ENCODE measurements at places on chromosomes 3 and 15.

DNA sequence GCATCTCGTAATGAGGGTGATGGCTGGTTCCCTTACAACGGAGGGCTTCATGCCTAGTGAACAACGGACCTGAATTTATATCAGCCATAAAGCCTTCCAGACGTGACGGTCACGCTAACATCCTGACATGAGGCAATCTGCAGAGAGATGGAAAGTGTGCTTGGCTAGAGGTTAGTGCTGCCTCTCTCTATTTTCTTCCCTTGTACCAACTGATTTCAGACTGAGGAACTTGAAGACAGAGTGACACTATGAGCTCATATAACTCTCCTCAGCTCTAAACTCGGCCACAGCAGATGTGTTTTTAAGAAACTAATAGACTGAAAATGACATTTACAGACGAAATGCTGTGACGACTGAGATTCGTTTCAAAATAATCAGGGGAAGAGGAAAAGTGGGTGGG lies 122.4 kb downstream of the XXYLT1 start:
- DNase-seq = no peak

GRCh38 chr3:135532021-135532420 lies 433.5 kb upstream of the PPP2R3A start:
- DNase-seq = no peak

DNA sequence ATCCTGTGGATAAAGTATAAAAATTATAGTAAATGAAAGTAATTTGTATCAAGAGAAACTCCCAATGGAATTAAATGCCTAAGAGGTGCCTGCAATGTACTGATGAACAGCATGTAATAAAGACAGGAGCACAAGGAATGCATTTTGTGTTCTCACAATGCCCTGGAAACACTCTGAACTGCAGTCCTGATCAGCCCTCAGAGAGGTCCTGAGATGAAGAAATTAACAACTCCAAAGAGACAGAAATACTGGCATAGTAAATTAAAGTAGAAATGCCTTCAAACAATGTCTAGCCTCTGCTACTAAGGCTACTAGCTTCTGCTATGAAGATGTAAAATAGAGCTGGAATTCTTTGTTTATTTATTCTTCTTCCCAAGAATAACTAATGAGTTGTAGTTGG lies 59.9 kb downstream of the CFAP20DC start:
- no peak for DNase-seq

GRCh38 chr15:87973501-87974215 lies 282.9 kb downstream of the NTRK3 start:
- no peak for DNase-seq

- no peak for DNase-seq
Observed at GRCh38 chr3:8128686-8129085, 372.9 kb upstream of the LMCD1 start.

GRCh38 chr3:48112813-48113212 lies 75.4 kb downstream of the CDC25A start:
- DNase-seq = no peak

GRCh38 chr3:53083521-53083920 lies 37.6 kb upstream of the SFMBT1 start:
- no peak for DNase-seq

DNA sequence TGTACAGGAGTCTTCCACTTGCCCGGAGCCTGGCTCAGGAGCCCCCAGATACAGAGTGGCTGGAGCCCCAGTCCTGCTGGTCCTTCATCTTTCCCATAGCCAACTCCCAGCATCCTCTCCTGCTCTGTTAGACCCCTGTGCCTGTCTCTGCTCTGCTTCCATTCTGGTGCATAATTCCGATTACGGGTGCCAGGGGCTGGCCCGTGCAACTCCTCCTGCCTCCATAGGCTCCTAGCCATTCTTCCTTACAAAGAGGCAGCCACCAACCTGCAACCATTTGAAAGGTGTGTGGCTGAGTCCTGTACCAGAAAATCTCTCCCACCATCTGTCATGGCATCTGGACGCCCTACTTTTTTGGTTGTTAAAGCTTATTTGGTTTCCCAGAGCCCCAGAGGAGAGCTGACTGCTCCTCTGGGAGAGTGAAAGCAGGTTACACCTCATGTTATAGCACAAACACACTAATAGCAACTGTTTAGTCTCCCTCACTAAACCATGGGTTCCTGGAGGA lies 5.2 kb upstream of the RAD18 start:
- DNase-seq = no peak

DNA sequence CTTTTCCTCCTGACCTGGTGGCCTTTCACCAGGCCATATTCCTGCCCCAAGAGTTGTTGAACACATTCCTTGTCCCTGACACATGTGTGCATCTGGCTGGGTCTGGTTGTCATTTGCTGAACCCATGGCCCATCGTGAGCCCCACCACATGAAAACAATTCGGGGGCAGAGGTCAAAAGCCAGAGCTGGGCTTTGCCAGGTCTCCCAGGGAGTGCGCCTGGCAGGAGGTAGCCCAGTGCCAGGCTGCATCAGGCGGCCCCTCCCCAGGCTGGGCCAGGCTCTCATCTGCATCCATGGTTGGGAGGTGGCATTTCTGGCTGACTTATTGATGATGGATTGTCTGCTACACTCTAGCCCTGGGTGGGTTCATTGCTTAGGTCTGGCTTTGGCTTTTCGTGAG lies 30.9 kb downstream of the SPSB4 start:
- DNase-seq = no peak

DNA sequence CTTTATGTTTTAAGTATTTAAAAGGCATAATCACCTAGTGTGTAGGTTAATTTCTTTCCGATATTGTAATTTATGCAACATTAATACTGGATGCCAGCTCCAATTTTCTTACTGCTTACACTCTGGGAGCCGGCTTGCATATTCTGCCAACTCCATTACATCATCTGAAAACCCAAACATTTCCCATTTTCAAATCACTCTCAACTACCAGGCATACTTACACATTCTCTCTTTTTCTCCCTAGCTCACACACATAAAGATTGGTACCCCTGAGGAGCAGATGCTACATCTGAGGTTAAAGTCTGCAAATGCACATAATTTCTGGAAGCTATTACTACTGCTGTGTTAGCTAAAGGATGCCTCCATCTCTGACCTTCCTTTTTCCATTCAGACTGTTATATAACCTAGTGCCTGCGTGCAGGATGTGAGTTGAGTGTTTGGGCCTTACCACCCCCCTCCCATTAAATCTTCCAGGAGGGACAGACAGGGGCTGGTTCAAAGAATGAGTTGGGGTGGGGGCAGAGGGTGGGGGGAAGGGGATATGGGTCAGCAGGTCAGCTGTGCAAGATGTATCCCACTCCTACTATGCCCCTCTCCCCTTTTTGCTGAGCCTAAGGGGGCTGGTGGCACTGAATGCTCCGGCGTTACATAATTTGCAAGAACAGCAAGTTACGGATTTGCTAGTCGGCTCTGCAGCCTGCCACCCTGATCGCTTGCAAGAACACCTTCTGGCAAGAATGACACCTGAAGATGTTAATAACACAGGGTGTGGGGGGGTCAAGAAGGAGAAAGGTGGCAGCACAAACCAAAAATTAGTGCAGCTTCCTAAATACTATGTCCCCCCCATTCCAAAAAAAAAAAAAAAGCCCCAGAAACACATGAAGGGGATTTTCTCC lies 2.5 kb downstream of the RORA start:
- no peak for DNase-seq

GRCh38 chr3:189641776-189642175 lies 10.6 kb downstream of the TP63 start:
- no peak for DNase-seq

- peak; percentile 45 for DNase-seq
Observed at GRCh38 chr3:120095226-120095978, 1.2 kb upstream of the GSK3B start.

DNA sequence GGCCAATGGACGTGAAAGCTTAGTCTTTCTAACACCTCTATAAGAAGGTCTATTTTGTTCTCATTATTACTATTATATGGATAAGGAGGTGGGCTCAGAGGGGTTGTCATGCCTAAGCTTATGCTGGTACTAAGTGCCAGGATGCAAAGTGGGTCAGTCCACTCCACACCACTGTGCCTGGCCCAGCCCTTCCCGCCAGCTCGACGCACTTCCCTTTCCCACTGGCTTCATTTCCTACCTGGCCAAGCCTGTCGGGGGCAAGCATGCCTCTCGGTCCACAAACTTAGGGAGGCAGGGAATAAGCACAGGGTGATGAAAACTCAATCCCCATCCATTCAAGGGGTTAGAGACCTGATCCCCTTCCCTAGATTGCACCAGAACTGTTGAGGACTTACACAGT lies 5.9 kb upstream of the SYNM start:
- DNase-seq = no peak

- no peak for DNase-seq
Observed at GRCh38 chr15:25054329-25054728, 99.5 kb downstream of the SNRPN start.

- DNase-seq = no peak
Observed at GRCh38 chr3:142444343-142444742, 3.5 kb downstream of the XRN1 start.

GRCh38 chr3:133939463-133939835 lies 43.8 kb upstream of the RAB6B start:
- DNase-seq = no peak

- DNase-seq = no peak
Observed at GRCh38 chr3:177561769-177562392, 364.6 kb upstream of the TBL1XR1 start.

DNA sequence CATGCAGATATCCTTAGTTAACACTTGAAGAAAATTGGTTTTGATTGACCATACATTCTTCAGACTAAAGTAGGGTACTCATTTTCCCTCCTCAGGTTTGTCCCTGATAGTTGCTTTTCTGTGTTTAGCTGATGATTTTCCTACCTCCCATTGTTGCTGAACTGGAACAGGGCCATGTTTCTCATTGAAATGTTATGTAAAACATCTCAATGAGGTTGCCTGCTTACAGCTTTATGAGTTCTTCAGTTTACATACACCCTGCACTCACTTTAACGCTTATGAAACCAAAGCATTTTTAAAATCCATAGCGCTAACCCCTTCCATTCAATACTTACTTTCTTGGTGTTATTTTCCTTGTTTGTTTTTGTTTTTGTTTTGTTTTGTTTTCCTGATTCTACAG lies 61.9 kb downstream of the HMG20A start:
- no peak for DNase-seq

- DNase-seq = no peak
Observed at GRCh38 chr3:51557993-51558392, 19.5 kb downstream of the RAD54L2 start.
